Tibial artery (tissue), 4 donors: ENCODE measurements at places on chromosomes 12 and 14.

DNA sequence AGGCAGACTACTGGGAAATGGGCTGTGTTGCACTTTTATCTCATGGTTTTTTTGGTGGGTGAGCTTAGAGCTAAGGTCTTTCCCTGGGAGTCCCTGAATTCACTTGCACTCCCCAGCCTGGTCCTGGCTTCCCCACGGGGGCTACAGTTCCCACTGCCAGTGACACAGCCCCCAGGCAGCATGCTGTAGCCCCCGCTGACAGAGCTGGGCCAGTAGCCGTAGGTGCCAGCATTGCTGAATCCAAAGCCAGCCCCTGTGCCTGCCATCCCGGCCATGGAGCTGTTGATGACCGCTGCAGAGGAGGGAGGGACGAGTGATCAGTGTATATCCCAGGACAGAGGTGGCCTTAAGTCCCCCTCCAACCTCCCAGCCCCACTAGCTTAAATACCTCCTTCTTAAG is 6.9 kb upstream of the KRT72 start:
- no peak for DNase-seq

DNA sequence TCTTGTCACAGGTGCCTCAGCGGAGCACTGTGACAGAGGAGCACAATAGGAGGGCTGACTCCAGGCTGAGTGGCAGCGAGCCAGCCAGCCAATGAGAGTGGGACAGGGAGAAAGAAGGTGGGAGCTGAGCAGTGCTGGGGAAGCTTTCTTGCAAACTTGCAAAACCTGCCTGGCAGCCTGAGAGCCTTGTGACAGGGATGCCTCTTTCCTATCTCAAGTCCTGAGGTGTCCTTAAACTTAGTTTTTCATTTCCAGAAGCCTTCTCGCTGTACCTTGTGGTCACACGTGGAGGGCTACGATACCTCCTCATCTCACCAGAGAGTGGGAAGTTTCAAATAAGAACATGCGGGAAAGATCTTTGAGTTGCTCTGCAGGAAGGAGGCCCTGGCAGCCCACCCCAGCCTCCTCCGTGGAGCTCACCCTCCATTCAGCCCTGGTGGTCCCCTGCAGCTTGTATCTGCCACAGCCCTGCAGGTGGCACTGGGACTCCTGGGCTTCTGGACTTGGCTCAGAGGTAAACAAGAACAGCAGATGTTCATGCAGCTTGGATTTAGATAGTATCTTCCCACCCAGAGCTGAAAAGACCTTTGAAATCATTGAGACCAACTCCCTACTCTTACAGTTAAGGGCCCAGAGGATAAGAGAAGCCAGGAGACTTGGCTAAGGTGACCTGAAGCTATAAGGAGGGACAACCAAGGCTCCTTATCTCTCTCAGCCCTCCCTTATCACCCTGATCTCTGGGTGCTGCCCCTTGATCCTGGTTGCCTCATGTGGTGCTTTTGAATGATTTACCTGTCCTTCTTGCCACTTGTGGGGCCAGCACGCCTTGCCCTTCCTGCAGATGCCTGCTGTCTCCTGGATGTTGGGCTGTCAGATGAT is 153.5 kb upstream of the MAX start:
- DNase-seq: no peak

DNA sequence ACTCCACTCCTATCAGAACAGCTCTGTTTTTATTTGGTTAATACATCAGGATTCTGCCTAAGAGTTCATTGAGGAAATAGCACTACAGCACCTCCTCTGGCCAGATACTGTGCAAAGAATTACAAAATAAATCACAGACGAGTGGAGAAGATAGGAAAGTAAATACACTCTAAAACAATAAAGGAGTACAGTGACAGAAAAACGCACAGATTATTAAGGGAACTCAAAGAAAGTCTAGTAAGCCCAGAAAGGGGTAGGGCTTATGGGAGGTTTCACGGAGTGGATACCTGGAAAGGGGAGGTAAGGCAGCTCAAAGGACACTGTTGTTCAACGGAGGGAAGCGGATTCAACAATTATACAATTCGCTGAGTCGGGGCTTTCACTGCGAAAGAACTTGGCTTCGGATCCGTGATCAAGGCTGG is 5.5 kb downstream of the OR10AD1 start:
- DNase-seq: no peak

DNA sequence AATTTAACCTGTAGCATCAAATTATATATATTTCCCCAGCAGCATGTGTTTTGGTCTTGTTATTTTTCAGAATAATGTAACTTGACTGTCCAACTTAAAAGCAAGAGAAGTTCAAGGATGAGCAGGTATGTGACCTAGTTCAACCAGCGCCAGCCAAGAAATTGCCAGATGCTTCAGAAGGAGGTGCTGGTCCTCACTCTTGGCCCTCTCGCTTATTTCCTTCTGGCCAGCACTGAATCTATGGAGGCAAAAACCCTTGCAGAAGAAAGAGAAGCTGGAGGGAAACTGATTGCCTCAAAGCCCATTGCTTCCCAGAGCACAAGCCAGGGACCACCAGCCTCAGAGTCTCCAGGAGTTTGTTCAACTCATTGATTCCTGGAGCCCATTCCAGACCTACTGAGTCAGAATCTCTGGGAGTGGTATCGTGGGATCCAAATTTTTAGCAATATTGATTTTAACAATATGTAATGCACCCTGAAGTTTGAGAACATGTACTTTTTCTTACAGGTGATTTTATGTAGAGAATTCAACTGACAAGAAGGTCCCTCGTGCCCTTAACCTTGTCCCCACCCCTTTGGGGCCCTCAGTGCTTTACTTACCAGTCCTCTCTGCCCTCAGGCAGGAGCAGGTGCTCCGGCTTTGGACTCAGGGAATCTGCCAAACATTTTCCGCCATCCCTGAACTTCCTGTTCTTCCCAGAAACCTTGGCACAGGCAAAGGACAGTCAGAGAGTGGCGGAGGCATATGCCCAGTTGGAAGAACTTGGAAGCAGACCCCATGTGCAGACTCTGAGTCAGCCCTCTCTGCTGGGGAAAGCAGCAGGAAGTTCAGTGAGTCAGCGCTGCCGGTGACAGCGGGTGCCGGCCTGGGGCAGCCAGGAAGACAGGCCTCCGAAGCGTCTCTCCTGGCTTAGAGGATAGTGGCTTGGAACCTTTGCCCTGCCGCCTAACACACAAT is 10.4 kb downstream of the BEST3 start:
- peak; percentile 76 for DNase-seq

GRCh38 chr14:56813143-56813551 is 2.9 kb upstream of the OTX2 start:
- DNase-seq: no peak

GRCh38 chr14:34797747-34798583 is 77.2 kb downstream of the BAZ1A start:
- DNase-seq: no peak

GRCh38 chr12:873954-874353 is 75.5 kb downstream of the RAD52 start:
- no peak for DNase-seq

- DNase-seq: no peak
Observed at GRCh38 chr12:130672089-130672820, 43.8 kb downstream of the RIMBP2 start.

DNA sequence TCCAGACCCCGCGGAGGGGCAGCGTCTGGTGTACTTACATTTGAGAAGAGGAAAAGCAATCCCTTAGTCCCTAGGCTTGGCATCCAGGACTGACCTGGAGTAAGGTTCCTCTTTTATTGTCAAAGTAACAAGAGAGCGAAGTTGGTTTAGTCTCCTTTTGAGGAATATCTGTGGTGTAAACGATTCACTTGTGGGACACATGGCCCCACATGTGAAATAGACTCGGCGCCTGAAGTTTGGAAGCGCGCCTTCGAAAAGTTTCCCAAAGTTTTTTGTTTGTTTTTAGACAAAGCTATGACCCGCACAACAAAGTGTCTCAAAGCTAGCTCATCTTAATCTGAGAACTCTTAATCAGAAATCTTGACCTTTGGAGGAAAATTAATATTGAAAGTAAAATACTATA is 744 bp downstream of the STYX start:
- no peak for DNase-seq

DNA sequence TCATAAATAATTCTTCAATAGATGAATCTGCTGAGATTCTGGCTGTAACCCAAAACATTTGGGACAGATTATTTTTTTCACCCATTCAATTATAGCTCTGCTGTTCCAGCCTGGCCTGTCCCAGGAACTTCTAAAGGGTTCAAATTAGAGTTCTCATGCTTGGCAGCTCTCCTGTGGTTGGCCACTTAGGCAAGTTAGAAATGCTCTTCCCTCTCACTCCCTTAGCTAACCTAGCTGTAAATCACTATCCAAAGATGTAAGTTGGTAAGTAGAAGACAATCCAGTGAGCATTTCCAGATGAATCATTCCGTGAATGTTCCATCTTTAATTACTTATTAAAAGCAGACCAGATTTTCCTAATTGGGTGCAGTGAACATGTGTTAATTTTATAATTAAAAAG is 760.4 kb upstream of the TBX3 start:
- no peak for DNase-seq

GRCh38 chr12:23093488-23093887 is 468.5 kb downstream of the ETNK1 start:
- DNase-seq: no peak

DNA sequence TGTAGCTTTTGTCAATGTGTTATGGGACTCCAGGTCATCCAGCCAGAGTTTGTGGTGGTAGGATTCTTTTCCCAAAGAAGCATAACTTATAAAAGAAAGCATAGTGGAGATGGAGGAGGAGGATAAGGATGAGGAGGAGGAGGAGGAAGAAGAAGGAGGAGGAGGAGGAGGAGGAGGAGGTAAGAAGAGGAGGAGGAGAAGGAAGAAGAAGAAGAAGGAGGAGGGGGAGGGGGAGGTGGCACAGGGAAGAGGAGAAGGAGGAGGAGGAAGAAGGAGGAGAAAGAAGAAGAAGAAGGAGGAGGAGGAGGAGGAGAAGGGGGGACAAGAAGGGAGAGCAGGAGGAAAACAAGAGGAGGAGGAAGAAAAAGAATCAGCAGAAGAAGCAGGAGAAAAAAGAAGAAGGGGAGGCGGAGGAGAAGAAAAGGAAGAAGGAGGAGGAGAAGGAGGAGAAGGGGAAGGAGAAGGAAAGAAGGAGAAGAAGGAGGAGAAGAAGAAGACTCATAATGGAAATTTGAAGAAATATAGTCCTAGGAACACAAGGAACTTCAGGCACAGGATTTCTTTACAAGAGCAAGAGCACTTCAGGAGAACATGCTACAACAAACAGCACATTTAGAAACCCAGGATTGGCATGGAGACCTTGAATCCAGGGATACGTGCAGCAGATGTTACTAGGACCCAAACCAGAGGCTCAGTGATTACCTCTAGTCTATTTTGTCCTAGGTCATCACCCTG is 22.6 kb downstream of the TSPAN8 start:
- no peak for DNase-seq

- DNase-seq: no peak
Observed at GRCh38 chr14:96130391-96130790, 74.2 kb upstream of the BDKRB2 start.

DNA sequence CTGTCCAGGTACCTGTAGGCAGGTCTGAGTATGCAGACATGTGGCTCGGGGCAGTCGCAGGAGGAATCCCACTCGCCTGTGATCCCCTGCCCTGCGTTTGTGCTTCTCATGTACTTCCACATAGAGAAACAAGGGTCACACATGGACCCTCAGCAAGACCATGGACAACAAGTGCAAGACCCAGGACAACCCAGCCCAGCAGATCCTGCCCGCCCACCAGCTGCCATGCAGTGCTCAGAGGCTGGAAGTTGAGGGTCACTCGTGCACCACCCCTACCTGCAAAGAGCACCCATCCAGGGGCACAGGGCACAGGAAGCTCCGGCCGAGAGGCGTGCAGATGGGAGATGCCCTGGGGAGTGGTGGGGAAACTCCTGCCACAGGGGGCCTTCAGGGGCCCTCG is 67.5 kb upstream of the C14orf180 start:
- no peak for DNase-seq

DNA sequence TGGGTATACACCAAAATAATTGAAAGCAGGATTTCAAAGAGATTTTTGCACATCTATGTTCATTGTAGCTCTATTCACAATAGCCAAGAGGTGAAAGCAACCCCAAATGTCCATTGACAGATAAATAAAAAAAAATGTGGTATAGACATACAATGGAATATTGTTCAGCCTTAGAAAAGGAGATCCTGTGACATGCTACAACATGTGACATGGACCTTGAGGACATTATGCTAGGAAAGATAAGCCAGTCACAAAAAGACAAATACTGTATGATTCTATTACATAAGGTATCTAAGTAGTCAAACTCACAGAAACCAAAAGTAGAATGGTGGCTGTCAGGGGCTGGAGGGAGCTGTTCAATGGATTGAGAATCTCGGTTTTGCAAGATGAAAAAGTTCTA is 12.1 kb downstream of the GPRC5D start:
- no peak for DNase-seq

DNA sequence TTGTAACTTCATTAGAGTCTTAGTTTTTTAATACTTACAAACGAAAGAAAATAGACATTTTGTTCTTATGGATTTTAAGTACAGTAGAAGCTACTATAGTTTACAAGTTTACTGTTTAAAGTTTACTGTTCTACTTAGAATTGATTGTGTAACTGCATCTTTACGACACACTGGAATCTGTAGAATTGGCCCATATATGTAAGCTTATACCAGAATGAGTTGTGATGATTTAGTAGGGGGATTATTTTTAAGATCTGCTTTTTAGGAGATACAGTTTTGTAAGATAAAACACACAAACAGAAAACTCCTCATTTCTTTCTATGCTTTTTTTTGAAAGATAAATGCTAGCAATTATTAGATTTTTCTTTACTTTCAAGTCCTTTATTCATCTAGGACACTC is 30.2 kb upstream of the NAV3 start:
- DNase-seq: no peak

- DNase-seq: no peak
Observed at GRCh38 chr12:102167821-102168604, 29.6 kb downstream of the PMCH start.

- no peak for DNase-seq
Observed at GRCh38 chr14:39203659-39204606, 28.9 kb downstream of the PNN start.

GRCh38 chr12:108303703-108304102 is 35.4 kb downstream of the CMKLR1 start:
- DNase-seq: no peak

DNA sequence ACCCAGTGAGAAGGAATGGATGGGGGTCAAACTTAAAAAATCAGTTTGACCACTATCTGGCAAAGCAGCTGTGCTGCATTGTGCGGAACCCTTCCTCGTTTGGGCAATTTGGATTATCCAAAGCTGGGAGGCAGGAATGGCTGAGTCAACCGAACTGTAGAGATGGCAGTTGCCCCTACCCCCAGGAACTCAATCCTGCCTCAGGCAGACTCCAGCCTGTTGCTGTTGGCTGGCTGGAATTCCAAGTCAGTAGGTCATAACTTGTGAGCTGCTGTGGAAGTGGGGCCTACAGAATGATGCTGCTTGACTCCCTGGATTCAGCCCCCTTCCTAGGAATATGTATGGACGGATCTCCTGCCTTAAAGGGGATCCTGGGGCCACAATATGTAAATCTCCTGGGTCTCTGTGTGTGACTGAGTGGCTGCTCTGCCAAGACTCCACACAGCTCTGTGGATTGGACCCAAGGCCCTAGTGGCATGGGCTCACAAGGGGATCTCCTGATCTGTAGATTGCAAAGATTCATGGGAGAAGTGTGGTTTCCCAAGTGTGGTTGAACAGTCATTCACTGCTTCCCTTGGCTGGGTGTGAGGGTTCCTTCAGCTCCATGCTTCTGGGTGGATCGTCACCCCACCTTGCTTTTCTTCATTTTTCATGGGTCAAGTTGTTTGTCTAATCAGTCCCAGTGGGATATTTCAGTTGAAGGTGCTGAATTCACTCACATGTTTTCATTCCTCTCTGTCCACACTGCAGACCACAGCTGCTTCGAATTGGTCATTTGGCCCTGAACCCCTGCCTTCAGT is 19.2 kb downstream of the LUM start:
- no peak for DNase-seq

- no peak for DNase-seq
Observed at GRCh38 chr12:9098115-9098452, 17.6 kb downstream of the A2M start.

GRCh38 chr12:104496336-104496735 is 39.6 kb downstream of the CHST11 start:
- no peak for DNase-seq
